CD8-positive, alpha-beta memory T cell (primary cell): ENCODE measurements at places on chromosomes 7 and 10.

DNA sequence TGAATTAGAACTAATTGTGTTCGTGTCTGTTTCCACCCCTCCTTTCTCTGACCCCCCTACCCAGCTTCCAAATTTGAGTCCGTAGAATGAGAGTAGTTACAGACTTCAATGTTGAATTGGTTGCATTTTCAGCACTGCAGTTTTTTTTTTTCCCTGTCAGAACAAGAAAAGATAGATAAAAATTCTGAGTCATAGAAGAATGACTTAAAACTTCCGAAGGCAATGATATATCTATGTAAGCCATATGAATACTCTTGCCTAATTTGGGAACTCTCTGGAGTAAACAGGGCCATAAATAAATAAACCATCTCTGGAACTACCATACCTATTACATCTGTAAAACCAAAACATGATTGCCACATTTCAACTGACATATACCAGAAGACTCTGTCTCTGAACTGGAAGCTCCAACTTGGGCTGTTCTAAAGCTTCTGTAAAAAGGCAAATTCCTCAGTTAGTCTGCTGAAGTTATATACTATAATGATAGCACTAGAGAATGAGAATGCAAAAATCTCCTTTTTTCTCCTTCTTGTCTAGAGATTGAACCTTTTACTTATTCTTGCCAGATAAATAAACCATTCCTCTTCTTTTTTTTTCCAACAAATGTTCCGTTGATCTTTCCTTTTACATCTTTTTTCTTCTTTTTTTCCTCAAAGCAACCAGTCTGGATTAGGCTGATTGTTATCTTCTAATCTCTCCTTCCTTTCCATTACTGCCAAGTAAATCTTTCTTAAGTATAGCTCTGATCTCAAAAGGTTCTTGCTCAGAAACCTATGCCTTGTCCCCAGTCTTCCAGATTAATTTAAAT, 23.5 kb downstream of the VCL start:
- DNase-seq: no peak

DNA sequence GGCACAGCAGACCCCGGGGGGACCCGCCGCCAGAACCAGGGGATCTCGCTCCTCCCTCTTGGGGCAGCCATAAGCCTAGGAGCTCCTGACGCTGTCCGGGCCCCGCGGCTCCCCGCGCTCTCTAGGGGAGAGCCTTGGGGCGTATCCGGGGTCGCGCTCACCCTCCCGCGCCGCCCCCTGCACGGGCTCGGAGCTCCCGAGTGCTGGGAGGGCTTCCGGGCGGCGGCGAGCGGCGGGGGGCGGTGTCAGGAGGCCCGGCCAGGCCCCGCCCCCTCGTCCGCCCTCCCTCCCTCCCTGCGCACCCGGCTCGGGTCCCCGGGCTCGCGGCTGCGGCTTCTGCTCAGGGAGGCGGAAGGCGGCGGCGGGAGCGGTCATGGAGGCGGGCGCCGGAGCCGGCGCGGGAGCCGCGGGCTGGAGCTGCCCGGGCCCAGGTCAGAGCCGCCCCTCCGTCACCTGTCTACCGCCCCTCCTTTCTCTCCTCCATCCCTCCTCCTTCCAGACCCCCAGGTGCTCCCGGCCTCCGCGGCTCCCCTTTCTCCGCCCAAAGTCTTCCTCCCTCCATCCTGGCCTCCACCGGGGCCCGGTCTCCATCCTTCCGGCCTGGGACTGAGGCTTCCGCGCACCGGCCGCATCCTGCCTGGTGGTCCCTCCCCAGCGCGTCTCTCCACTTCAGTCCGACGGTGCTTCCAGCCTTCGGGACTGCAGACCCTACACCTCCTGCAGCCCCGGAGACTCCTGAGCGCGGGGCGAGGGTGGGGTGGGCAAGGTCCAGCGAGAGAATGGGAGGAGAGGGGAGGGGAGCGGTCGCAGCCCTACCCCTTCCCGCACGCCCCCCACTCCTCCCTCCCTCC, at the start of gene CCDC136:
TSS of gene CCDC136 (plus strand) at position 848 of the 851 bp plus-strand sequence. CDS start 444 bp downstream, outside the sequence.
- peak; percentile 88 for DNase-seq

DNA sequence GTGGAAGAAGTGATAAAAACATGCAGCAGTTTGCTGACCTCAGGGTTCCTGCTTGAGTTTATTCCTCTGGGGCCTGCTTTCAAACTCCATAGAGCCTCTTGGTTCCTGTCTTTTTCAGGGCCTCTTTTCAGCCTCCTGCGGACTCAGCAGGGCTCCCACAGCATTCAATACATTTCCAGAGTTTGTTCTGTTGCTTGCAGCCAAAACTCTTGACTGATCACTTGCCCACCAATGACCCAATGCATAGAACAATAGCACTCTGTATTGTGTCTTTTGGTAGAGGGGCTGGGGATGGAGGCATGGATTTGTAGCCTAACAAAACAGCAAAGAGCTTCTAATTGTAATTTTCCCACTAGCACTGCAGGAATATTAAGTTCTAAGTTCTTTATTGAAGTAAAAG, 50.8 kb upstream of the CREB5 start:
- no peak for DNase-seq

- DNase-seq: no peak
Observed at GRCh38 chr7:116713918-116714317, 41.9 kb downstream of the MET start.

GRCh38 chr7:74230446-74231231, 20.8 kb downstream of the LAT2 start:
- DNase-seq: no peak

DNA sequence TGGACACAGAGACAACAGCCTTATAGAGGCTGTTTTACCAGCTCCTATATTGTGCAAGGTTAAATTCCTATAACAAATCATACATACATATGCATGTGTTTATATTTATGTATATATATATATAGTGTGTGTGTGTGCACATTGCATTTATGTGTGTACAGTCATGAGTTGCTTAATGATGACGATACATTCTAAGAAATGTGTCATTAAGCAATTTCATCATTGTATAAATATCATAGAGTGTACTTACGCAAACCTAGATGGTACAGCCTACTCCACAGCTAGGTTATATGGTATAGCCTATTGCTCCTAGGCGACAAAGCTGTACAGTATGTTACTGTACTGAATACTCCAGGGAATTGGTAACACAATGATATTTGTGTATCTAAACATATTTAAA, 30.1 kb upstream of the TNKS2 start:
- DNase-seq: no peak
